ENCODE measurements at places on chromosomes 16 and 17. TPM values are rescaled to one million over a fixed set of nuclear protein-coding genes. Genes with fewer than 3 reads are reported as not detected.
A peak's percentile ranks its signal among the peaks of the same experiment; 100 is the strongest.

DNA sequence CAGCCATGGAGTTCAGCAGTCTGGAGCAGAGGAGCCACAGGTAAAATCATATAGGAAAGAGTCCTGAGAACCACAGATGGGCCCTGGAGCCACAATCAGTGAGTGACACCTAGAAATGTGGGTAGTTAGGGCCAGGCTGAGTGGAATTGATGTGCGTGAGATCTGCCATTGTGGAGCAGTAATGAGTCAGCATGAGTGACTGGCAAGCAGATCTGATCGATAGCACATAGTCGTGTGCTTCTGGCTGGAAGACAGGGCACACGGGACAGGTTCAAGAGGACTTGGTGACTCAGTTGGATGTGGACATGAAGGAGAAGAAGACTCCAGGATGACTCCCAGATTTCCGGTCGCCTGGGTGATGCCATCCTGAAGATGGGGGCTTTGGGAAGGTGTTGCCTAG lies 12.3 kb downstream of the ADORA2B start:
- no peak for DNase-seq

DNA sequence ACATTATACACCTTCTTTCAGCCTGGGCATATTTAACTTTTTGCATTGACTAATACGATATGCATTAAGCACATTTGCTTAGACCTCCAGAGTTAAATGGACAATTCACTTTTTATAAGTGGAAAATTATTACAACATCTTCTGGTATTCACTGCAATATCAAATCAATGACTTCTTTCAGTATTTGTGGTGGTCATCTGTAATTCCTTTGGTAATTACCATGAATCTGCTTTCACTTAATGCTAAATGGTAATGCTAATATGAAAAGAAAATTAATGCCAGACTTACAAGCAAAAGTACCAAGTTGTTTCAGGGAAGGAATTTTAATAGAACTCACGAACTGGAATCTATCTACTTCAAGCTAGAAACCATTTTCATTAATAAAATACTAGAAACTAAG lies 6.4 kb downstream of the GPATCH8 start:
- DNase-seq, result no peak

GRCh38 chr17:4433515-4434031 lies at the start of gene SPNS3:
Gene SPNS3 (plus strand): TSS chr17:4433940. CDS start chr17:4433968, 28 bp downstream.
- no peak for DNase-seq

- no peak for DNase-seq
Measured at GRCh38 chr16:85269165-85269564, 156.9 kb upstream of the CIBAR2 start.

DNA sequence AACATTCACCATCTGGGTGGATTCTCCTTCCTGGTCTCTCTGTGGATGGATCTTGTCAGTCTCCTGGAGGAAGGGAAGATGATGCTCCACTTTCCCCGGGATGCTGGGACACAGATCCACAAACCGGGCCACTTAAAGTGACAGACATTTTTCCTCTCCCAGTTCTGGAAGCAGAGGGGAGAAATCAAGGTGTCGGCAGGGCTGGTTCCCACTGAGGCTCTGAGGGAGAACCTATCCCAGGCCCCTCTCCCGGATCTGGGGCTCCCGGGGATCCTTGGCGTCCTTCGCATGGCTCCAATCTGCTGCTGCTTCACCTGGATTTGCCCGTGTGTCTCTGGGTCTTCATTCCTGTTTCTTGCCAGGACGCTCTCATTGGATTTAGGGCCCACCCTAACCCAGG lies 263.1 kb upstream of the TNRC6C start:
- no peak for DNase-seq

The HOXB8 gene
- total RNA-seq, result not detected

DNA sequence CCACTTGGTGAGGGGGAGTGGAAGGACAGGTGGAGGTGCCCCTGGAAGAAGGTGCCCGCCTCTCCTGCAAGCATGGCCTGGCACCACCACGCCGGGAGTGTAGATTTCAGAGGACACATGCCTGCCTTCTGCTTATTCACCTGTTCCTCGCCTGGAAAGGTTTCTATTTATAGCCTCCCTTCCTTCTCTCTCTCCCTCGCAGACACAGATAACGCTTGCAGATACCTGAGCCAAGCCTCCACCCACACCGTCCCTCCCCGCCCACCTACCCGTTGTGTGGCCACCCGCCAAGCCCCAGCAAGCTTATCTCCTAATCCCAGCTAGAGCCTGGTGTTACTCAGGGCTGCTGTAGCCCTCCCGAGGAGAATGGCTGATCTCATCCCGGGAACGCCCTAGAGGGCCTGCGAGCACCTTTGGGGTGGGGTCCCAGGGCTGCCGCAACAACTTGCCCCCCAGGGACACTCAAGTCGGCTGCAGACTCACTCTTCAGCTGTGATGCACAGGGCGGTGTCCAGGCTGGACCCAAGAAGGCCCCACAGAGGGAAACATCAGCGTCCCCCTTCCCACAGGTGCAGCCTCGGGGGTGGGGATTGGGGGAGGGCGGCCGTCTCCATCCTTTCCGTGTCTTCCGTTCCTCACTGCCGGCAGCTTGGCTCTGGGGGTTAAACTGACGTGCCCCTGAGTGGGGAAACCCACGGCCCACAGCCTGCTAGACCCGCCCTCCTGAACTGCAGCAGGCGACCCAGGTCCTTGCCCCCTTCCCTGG lies 1.9 kb upstream of the SNAI3 start:
- DNase-seq, result no peak

DNA sequence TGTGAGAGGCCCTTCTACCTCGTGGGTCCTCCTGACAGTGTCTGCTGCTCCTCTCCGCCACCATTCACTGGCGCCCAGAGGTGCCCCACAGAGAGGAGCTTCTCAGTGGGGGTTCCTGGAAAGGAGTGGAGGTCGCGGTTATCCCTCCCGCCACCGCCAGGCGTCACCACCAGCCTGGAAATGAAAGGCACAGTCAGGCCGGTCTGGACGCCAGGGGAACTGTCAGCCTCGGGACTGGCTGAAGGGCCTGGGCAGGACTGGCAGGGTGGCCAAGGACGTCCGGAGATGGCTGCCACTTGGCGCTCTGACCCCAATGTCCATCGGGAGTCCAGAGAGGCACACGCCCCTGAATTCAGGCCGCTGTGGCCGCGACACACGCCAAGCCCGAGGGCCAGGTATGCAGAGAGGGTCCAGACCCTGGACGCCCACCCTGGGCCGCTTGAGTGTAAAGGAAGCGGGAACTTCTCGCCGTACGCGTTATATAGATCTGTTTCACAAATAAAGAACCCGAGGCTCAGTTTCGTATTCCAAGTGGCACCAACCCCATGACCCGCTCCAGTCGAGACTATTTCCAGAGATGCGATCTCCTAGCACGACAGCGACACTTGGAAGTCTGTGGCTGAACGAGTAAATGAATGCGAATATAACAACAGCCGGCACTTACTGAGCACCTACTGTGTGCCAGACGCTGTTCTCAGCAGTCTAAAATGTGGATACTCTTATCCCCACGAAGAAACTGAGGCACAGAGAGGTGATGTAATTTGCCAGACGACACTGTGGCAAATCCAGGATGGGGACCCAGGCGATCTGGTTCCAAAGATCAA lies 7.6 kb upstream of the NXPH3 start:
- peak; percentile 73 for DNase-seq

The SMTNL2 gene
- total RNA-seq, result not detected

The SCNN1B gene
- total RNA-seq, result not detected

GRCh38 chr16:14110728-14111251 lies 39.7 kb downstream of the MRTFB start:
- no peak for DNase-seq

- DNase-seq, result no peak
Measured at GRCh38 chr16:73846356-73846755, 450.3 kb upstream of the PSMD7 start.

The PIGQ gene
- total RNA-seq, result 41.5 TPM

- no peak for DNase-seq
Measured at GRCh38 chr17:44376124-44376523, 12.5 kb upstream of the FAM171A2 start.

DNA sequence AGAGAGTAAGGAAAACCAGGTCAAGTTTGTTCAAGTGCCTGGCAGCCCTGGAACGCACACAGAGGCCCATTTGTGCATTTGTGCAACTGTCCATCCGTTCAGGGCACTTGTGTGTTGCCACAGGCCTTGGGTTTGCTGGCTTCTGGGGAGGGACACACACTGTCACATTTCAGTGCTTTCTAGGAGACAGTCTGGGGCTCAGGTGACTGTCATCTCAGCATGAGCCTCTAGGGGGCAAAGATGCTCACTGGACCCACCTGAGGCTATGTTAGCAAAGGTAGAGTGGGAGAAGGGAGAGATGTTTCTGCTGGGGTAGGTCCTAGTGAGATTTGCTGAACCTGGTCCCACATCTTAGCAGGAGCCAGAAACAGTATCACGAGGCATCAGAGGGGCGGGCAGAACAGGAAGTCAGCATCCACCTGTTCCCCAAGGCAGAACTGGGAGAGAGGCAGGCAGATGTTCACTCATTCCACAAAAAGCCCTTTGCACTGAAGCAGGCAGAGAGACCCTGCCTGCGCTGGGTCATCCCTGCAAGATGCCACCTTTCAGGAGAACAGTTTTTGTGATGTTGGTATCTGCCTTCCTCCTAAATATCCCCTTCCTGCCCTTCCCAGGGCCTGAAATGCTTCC lies 48.5 kb downstream of the RAI1 start:
- no peak for DNase-seq

- no peak for DNase-seq
Measured at GRCh38 chr17:17387498-17388362, 84.6 kb downstream of the NT5M start.

GRCh38 chr16:83054283-83054682 lies 427.5 kb downstream of the CDH13 start:
- no peak for DNase-seq

- DNase-seq, result no peak
Measured at GRCh38 chr17:59287452-59287851, 44.0 kb upstream of the YPEL2 start.

GRCh38 chr17:82205720-82206508 lies 6.7 kb downstream of the CCDC57 start:
- DNase-seq, result peak; percentile 88

GRCh38 chr17:8867361-8867981 lies at the start of gene PIK3R6:
Gene PIK3R6 (minus strand): TSS chr17:8867674. CDS start chr17:8849794, 17,880 bp downstream.
- DNase-seq, result no peak

DNA sequence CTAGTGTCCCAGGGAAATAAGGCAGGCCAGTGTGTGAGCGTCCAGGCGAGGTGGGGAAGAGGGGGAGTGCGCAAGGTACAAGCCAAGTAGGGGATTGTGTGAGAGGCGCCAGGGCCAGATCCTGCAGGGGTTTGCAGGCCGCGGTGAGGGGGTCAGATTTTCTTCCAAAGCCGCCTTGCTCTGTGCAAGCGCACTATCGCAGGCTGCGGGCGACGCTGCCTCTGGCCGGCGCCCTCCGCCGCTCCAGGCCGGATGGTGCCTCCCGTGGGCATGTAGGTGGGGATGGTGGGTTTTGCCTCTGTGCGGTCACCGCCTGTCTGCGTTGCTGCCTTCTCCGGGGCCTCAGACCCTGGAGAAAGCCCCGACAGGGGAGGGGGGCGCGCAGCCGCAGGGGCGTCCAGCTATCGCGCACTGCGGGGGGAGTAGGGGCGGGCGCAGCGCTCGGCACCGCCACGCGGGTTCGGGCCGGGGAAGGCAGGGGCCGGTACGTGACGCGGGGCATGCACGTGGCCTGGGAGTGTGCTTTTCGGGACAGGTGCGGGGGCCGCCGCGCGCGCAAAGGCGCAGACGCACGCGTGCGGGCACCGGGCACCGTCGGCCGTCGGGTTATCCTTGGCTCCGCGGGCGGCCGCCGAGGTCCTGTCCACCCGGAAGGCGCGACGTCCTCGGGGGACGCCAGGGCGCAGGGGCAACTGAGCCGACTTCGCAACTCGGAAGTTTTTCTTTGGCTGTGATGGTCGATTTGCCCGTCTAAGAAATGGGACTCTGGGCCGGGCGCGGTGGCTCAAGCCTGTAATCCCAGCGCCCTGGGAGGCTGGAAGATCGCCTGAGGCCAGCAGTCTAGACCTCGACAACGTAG lies 1.1 kb upstream of the HAPSTR1 start:
- DNase-seq, result no peak

The KRT27 gene
- total RNA-seq, result not detected

The PKMYT1 gene
- total RNA-seq, result 18.0 TPM

DNA sequence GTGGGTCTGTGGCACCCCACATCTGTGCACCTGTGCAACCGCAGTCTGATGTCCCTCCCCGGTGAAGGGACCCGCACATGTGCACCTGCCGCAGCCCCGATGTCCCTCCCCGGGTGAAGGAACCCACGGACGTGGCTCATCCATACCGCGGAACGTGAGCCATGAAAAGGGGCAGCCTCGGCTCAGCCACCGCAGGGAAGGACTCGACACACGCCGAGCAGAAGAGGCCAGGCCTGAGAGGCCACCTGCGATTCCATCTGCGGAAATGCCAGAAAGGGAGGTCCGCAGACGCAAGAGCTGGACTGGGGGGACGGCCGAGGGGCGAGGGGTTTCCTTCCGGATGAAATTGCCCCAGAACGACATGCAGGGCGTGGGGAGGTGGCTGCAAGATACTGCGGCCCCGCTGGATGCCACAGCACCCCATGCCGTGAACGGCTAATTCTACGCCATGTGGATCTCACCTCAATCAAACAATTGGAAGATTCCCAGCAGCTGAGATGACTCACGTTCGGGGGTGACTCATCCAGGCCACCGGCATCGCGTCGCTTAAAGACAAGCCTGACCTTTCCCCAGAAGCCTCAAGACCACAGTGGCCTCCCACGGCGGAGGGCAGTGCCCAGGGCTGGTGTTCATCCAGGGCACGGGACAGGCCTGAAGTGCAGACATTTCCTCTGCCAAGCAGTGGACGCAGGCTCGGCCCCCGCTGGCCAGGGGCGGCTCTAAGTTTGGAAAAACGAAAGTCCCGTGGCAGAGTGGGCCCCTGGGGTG lies 21.0 kb downstream of the SOX8 start:
- peak; percentile 85 for DNase-seq

GRCh38 chr17:53655591-53655990 lies 167.1 kb upstream of the KIF2B start:
- no peak for DNase-seq

DNA sequence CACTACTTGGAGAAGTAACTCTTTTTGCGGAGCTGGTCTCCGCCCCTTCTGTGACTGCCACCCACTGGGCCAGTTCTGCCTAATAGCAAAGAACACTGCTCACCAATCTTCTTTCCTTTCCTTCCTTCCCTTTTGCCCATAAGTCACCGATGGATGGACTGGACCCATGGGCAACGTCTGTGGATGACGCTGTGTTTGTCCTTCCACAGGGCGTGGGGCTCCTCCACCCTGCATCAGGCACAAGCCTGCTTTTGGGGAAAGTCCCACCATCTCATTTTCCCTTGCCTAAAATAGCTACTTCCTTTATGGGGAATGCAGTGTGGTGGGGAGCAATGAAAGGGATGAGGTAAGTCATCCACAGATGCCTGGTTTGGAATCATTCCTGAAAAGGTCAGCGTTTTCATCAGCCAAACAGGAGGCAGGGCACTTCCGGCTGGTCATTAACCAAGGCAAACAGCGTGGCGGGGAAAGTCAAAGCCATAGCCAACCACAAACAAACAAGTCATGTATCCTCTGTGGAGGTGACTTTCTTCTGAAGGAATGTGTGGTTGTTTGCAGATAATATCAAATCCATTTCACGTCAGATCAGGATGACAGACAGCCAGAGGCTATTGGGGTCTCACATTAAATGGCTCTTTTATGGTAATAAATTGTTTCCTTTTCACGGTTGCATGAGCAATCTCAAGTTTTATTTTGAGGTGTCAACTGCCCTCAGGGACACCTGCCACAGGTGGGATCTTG lies 30.7 kb upstream of the MED9 start:
- peak; percentile 95 for DNase-seq

The TMEM238L gene
- not detected for total RNA-seq

The B4GALNT2 gene
- total RNA-seq, result not detected

The TERB1 gene
- not detected for total RNA-seq
